Amniotic epithelial cell (primary cell): ENCODE measurements at places on chromosomes 7 and 10.

DNA sequence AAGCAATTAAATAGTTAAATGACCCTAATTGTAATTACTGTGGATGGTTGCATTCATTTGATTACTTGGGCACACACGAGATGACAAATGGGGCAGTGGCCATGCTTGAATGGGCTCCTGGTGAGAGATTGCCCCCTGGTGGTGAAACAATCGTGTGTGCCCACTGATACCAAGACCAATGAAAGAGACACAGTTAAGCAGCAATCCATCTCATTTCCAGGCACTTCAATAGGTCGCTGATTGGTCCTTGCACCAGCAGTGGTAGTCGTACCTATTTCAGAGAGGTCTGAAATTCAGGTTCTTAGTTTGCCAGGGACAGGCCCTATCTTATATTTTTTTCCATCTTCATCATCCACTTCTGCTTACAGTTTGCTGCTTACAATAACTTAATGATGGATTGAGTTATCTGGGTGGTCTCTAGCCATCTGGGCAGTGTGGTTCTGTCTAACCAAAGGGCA is 8.3 kb downstream of the PCBD1 start:
- peak; percentile 74 for DNase-seq

- no peak for DNase-seq
These were observed 31.1 kb downstream of the NUB1 start for GRCh38 chr7:151372612-151373265.

GRCh38 chr10:88330174-88330573 is 252.9 kb downstream of the RNLS start:
- no peak for DNase-seq

DNA sequence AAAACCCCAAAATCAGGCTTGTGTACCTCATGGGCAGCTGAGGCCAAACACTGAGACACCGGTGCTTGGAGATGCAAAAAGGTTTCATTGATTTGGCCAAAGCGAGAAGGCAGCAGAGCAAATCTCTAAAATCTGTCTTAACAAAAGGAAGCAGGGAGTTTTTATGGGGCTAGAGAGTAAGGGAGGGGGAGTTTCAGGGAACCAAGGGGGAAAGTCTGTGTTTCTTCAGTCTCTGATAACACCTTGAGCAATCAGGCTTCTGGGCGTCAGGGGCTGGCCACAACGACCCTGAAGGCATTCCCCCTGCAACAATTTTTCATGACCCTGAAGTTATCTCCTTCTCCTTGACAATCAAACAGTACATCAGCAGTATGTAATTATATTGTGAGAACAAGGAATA is 2.7 kb upstream of the ZNF786 start:
- DNase-seq, result peak; percentile 84

GRCh38 chr10:132326925-132327324 is 5.1 kb upstream of the LRRC27 start:
- DNase-seq, result peak; percentile 25

DNA sequence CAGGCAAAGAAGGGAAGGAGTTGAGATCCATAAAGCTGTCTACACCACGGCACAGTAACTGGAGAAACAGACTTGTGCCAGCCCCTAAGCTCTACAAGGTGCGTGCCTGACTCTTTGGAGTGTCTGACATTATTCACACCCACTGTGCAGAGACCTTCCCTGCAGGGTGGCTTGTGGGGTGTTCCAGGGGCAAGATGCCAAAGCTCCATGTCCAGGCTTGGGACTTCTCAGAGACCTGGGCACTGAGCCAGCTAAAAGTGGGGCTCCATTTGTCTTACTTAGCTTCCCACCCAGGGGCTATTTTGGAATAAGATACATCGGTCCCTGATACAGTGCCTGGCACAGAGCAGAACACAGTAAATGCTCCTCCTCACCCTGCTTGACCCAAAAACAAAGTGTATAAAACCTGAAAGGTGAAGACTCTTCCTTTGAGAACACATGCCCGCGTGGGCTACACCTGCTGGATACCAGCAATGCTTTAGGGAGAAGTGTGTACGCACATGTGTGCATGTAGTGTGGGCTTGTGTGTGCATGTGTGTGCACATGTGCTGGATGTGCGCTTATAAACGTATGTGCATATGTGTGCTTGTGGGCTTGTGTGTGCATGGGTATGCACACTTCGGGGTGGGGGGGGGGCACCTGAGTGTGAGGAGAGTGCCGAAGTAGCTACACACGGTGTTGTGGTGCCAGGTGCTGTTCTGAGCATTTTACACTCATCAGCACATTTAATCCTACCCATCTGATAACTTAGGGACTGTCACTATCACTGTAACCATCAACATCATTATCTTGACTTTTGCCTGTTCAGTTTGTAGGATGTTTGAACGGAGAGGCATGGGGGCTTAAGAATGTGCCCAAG is 143.0 kb downstream of the ARHGAP22 start:
- no peak for DNase-seq

- DNase-seq, result no peak
These were observed 56.5 kb downstream of the MAP3K8 start for GRCh38 chr10:30490289-30491000.

- DNase-seq, result peak; percentile 81
These were observed 27.9 kb downstream of the GNG11 start for GRCh38 chr7:93949423-93949822.

- no peak for DNase-seq
These were observed 79.3 kb downstream of the OAT start for GRCh38 chr10:124339119-124340032.

DNA sequence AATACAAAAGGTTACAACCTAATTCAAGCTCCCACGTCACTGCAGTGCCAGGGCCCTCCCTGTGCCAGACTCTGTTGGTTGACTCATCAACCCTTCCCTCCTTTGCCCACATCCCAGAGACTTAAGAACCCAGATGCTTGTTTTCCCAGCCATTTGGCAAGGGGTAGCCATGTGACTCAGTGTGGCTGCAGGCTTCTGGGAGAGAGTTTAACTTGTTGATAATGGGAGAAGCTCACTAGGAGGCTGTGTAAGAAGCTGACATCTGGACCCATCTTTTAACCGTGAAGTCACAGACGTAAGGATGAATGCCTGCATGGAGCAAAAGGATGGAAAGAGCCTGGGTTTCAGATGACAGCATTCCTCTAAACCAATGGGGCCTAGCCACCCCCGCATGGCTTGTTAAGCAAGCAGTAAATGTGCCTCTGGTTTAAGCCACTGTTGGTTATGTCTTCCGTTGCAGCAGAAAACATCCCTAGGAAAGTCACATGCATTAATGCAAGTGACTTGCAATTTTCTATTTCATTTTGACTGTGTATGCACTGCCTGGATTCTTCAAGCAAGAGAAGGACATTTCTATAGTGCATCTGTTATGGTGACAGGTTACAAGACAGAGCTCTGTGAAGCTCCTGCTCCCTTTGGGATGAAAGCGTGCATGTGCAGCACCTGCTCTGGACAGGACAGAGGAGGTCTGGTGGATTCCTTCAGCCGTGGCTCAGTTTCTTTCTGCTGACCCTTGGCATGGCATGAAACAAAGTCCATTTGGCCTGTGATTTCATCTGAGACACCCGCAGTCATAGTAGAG is 57.5 kb upstream of the CREB5 start:
- peak; percentile 90 for DNase-seq

DNA sequence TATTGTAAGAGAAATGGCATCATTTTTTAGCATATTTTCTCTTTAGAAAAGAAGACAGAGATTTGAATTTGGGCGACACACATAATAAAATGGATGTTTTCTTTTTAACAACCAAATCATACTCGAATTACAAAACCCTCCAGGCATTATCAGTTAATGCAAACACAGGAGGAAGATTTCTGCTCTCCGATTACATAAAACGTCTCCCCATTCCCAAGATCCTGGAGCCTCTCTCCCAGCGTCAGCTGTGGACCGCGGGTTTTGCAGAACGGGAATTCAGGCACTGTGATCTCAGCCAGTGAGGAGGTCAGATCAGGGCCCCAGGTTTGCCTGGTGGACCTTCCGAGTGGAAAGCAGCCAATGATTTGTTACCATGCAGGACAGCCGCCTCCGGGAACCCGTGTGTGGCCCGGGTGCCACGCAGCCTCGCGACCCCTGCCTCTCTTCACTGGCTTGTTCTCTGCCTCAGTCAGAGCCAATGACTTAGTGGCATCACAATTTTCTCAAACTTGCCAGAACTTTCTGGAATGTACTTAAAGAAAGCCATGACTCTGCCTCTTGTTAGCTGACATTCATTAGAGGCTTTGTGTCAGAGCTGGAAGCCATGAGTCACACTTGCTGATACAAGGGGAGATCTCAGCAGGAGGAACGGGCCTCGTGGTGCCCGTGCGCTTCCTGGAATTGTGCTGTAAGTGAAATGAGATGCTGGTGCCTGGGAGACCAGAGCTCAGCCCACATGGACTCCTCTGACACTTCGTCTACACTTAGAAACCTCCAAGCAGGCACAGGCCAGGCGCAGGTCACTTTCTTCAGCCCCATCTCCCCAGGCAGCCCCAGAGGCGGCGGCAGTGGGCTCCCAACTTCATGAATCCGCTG is 246.1 kb downstream of the KLF6 start:
- peak; percentile 97 for DNase-seq

GRCh38 chr10:48599830-48600134 is 5.1 kb downstream of the ARHGAP22 start:
- DNase-seq, result no peak

- DNase-seq, result no peak
These were observed 132.7 kb downstream of the DNAJC1 start for GRCh38 chr10:21870849-21871248.

GRCh38 chr10:104117839-104118323 is 4.1 kb upstream of the SFR1 start:
- peak; percentile 81 for DNase-seq

DNA sequence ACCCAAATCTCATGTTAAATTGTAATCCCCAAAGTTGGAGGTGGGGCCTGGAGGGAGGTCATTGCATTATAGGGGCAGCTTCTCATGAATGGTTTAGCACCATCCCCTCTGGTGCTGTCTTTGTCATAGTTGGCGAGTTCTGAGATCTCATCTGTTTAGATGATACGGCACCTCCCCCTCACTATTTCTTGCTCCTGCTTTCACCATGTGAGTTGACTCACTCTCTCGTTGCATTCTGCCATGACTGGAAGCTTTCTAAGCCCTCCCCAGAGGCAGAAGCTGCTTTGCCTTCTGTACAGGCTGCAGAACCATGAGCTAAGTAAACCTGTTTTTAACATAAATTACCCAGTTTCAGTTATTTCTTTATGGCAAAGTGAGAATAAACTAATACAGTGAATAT is 18.9 kb upstream of the ZNF138 start:
- DNase-seq, result no peak

- no peak for DNase-seq
These were observed 81.4 kb upstream of the BMPER start for GRCh38 chr7:33823913-33824312.

DNA sequence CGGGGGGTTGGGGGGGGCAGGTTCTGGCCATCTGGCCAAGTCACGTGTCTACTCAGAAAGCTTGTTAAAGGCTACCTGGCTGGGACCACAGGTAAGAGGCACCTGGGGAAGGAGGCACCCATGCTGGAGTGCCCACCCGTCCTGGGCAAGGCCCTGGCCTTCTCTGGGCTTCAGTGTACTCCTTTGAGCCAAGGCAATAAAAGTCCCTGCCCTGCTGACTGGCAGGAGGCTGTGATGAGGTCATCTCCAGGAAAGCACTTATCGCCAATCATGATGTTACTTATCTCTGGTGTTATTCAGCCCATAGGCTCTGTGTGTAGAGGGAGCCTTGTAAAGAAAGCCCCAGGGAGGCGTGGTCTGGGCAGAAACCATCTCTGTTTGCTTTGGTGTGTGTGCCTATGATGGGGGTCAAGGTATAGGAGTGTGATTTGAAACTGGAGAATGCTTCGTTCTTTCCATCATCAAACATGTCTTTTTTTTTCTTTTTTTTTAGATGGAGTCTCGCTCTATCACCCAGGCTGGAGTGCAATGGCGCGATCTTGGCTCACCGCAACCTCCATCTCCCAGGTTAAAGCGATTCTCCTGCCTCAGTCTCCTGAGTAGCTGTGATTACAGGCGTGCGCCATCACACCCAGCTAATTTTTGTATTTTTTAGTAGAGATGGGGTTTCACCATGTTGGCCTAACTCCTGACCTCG is 2.5 kb upstream of the CLDN4 start:
- peak; percentile 79 for DNase-seq

DNA sequence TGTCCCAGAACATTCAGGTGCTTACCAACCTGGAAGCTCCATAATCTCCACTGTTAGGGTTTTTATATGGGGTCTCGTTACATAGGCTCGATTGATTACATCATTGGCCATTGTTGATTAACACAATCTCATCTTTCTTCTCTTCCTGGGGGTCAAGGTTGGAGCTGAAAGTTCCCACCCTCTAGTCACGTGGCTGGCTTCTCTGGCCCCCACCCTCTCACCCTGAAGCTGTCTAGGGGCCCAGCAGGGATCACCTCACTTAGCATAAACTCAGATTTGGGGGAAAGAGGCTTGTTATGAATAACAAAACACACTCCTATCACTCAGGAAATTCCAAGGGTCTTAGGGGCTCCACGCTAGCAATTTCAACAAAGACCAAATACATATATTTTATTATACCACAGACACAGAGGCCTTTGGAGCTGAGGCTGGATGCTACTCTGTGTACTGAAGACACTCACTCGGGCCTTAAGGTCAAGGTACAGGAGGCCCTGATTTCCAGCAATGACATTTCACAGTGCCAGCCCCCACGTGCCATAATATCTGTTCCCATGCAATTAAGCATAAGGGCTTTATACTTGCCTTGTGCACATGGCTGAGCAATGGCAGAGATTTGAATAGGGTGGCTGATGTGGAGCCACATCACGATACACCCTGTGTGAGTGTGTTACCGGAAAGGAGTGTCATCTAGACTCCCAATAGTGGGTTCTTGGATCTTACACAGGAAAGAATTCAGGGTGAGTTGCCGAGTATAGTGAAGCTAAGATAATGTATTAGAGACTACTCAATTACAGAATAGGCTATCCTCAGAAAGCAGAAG is 108.2 kb downstream of the COL26A1 start:
- DNase-seq, result no peak

GRCh38 chr7:65798111-65799075 is 74.5 kb upstream of the VKORC1L1 start:
- DNase-seq, result peak; percentile 91

DNA sequence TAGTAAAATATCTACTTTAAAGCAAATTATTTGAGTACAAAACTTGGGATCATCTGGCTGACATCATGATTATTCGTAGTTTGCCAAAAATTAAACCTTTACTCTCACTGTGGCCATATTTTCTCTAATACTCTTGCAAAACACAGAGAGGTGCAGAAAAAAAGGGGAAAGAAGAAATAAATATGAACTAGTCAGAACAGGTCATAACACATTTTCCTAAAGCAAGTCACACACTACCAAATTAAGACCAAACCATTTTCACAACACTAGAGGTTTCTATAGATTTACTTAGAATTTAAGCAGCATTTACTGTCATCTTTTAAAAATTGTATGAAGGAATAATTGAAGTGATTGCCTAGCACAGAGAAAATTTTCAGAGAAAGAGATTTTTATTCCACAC is 726.1 kb downstream of the SORCS1 start:
- DNase-seq, result no peak

GRCh38 chr7:137539111-137539715 is 195.7 kb upstream of the PTN start:
- DNase-seq, result peak; percentile 91

GRCh38 chr10:123681285-123681684 is 15.1 kb downstream of the GPR26 start:
- no peak for DNase-seq
